Inflammatory macrophage (primary cell): ENCODE measurements at places on chromosomes 6 and 20.
A peak's percentile ranks its signal among the peaks of the same experiment; 100 is the strongest.

GRCh38 chr20:63639093-63639975 is 12.4 kb upstream of the GMEB2 start:
- DNase-seq = peak; percentile 31

- no peak for DNase-seq
These were observed 8.1 kb upstream of the SERPINB9 start for GRCh38 chr6:2911171-2911570.

- no peak for DNase-seq
These were observed 48.0 kb downstream of the ADTRP start for GRCh38 chr6:11730641-11731040.

GRCh38 chr6:19137505-19137904 is 699.7 kb upstream of the ID4 start:
- no peak for DNase-seq

GRCh38 chr20:40606237-40606636 is 82.8 kb downstream of the MAFB start:
- DNase-seq = no peak

DNA sequence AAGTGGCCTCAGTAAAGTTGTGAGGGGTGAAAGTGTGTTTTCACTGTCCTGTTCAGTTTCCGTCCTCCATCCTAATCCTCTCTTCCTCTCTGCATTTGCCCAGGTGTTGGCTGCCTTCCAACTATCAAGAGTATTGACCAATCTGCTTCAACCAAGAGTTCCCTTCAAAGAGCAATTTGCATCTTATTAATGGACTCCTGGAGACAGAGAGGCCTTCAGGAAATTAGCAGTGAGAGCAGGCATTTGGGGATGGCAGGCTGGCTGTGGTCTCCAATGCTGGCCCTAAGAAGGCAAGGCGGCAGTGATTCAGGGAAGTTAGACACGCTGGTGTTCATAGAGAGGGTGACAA is 77.2 kb downstream of the GPR6 start:
- no peak for DNase-seq

- DNase-seq = no peak
These were observed 251.1 kb downstream of the PTPRT start for GRCh38 chr20:42938441-42939205.

GRCh38 chr6:20427856-20428255 is 26.2 kb downstream of the E2F3 start:
- DNase-seq = no peak

GRCh38 chr20:1932971-1933370 is 37.8 kb downstream of the SIRPA start:
- DNase-seq = no peak

DNA sequence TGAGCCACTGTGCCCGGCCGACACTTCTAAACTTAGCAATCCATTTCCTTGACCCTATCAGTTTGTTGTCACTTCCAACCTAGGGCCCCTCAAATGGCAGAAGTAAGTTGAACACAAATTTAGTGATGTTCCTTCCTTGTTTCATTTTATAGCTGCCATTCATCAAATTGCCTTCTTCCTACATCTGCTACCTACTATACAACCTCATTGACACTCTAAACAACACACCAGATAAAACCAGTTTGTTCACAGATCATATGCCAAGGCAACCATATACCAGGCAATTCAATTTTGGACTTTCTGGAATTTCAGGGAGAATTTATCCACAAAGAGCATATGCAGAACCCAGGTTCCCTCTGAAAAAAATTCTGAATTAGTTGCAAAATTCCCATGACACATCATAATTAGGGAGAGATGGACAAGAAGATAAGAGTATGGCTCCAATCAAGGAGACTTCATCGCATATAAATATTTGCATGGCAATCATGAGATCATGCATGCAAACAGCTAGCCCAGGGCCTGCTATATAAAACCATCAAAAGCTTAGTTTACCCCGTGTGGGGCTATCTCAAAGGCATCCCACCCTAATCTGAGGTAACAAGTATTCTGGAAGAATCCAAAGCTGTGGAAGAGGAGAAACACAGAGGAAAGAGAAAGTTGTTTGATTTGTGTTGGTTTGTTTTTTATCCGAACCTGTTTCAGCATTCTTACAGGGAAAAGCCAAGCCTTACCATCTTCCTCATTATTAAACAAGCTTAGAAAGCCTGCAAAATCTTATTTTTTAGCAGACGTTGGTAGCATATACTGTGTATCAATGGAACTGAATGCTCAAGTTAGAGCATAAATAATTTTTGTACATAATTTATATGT is 132.8 kb upstream of the TNFAIP3 start:
- DNase-seq = no peak

DNA sequence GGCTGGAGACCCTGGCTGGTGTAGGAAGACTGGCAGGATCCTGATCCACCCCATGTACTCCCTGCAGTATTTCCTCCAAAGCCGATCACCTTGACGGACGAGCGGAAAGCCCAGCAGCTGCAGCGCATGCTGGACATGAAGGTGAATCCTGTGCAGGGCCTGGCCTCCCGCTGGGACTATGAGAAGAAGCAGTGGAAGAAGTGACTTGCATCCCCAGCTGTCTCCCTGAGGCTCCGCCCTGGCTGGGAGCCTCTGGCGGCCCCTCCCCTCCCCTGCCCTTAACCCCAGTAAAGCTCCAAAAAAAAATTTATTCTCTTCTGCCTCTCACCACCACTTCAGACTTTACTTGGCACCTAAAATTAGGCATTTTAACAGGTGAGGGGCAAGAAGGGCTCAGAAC is 7.0 kb downstream of the COX4I2 start:
- no peak for DNase-seq

GRCh38 chr20:51363378-51363777 is 179.1 kb downstream of the NFATC2 start:
- DNase-seq = no peak

DNA sequence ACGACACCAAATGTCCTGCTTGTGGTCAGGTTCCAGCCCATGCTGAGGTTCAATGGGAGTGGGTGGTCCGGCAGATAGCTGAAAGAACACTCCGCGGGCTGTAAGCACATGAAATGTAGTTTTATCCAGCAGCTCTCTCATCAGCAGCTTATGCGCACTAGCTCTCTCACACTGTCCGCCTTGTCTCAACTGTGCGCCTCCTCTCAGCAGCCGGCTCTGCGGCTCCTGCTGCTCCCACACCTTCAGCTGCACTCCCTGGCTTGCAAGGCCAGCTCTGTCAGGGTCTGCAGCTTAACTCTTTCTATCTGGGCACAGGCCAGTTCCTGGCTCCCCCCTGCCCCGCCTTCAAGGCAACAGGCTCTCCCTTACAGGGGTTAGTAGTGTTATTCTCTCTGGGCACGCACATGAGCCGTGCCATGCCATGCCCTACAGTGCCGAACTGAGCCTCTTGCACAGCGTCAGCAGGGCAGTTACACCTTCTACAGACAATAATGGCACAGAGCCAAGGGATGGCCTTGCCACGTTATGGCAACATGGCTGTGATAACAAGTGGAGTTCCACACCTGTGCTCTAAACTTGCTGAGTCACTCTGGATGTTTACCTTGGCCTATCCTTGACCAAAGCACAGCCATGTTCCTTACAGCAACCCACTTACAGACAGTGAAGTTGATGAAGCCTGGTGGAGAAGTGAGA is 84.0 kb upstream of the LRFN2 start:
- DNase-seq = no peak

DNA sequence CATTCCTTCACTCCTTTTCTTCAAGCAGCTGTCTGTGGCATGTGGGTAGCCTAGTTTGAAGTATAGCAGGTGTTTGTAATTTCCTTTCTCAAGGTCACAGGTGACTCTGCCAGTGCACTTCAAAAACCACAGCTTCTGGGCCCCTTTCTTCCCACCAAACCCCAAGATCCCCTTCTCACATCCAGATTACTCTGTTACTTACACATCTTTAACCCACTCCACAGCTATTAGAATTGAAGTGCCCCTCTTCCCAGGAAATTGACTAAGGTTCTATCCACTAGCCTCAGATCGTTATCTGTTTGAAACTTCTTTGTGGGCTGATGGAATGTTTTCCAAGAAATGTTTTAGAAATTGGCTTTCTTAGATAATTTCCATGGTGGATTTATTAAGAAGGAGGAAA is 150.8 kb downstream of the AHI1 start:
- no peak for DNase-seq

DNA sequence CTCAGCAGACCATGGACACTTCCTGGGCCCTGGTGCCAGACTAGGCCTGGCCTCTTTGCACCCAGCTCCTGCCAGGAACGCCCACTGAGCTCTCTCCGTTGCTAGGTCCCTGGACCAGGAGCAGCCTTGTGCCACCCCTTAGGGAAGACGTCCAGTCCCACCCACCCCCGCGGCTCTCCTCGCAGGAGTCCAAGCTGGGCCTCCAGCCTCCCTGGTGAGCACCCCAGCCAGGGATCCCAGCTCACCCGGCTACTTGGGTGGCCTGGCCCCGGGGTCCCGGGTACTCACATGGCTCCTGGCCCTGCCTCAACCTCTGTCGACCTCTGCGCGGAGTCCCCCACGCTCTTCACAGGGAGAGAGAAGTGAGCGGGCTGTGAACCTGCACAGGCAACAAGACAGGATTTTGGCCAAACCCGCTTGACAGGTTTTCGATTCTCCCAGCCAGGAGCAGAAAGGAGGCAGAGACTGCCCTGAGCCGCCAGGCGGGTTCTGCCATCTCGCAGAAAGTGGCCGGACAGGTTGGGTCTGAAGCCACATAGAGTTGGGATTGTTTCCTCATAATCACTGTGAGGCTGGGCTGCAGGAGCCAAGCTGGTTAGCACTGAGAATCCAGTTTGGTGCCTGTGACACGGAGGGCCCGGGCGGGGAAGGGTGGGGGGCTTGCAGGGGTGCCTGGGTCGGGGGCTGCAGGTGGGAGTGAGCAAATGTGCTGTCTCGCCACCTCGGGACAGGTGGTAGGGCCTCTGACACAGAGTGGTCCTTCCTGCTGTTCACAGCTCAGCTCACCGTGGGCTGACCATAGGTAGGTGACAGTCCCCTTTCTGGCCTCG is at the start of gene RBBP8NL:
Gene RBBP8NL (minus strand): TSS at position 368 of the 830 bp plus-strand sequence. CDS start 7,892 bp downstream, outside the sequence.
- no peak for DNase-seq

- DNase-seq = no peak
These were observed 107.7 kb downstream of the CD109 start for GRCh38 chr6:73803562-73804241.

- no peak for DNase-seq
These were observed 106.0 kb upstream of the CDH4 start for GRCh38 chr20:61146023-61146422.

DNA sequence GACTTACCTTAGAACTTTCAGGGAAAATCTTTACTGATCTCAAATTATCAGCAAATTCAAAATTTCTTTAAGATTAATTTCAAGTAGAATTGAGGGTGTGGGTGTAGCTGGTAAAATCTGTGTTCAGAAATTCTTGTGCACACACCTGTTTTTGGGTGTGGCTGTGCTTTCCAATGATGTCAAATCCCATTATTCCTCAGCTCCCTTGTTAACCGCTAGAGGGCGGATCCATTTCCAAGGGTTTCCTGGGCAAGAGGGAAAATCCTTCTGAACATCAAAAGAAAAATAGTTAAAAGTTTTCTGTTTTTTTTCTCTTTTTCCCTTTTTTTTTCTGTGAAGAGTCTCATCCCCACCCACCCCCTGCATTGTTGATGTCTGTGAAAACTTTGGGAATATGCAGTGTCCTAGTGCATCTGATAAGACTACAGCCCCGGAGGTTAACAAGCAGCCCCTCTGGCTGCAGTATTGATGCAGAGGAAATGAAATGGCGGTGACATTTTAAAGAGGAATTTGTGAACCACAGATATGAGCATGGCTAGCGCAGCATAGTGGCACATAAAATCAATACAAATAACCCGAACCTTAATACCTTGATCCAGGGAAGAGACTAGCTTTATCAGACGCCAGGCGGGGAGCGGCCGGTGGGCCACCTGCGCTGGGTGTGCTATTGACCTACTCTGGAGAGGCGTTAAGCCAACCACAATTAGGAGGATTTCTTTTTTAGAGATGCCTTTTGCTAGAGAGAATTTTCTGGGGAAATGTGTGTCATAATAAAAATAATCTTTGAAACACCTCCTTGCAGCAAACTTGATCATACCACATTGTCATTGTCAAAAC is 130.9 kb downstream of the FOXA2 start:
- DNase-seq = no peak

GRCh38 chr6:54697424-54697823 is 149.1 kb upstream of the FAM83B start:
- DNase-seq = no peak

DNA sequence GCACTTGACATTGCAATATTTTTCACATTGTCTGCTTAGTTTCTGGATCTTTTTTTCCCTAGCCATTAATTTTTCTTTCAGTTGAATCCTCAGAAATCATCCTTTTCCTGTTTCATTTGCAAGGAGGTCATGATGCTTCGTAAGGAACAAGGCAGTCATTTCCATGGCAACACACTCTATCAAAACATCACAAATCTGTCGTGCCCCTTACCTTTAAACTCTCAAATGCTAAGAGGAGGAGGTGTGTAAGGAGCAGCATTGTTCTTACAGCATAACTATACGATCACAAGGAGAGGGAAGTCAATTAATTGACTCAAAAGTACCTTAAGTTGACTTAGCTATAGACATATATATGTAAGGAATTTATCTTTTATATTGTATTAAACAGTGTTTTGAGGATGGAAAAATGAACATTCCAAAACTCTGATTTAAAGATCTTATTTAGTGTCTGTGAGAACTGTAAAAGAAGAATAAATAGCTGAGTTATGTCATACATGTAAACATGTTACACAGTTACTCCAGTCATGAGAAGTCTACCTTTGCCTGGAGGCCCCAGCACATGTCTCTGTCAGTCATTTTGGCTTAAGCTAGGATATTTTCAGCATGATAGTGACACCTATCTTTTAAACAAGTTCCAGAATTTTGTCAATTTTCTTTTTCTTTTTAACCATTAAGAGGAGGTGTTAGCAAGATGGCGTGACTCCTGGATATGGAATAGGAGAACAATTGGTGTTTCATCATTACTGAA is 41.6 kb downstream of the CDKAL1 start:
- no peak for DNase-seq

- no peak for DNase-seq
These were observed 9.2 kb downstream of the KCNG1 start for GRCh38 chr20:51013577-51014330.

DNA sequence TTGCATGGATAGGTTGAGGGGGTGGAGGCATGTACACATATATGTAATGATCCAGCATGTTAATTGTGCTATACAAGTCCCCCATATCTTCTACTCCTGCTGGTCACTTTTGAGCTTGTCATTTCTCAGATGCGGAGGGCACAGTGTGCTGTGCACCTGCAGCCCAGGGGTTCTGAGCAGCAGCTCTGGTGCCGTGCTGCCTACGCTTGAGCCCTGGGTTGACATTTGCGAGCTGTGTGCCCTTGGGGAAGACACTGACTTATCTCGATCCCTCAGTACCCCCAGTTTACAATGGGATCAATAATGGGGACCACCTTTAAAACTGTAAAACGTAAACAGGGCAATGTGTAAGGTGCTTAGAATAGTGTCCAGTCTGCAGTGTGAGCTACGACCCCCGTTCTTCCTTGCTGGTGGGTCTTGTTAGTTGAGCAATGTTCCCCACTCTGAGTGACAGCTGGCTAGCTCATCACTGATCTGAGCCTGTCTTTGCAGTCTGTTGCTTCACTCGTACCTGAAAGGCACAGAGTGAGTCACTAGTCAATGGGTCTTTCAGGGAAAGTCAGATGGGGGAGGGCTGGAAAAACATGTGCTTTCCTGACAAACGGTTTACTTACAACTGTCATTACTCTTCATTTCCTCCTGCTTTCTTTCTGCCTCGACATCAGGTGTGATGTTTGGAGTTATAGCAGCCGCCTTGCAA is 91.7 kb downstream of the SLC2A10 start:
- DNase-seq = no peak
